ENCODE measurements at places on chromosomes 3 and 15.
A peak's percentile ranks its signal among the peaks of the same experiment; 100 is the strongest.

DNA sequence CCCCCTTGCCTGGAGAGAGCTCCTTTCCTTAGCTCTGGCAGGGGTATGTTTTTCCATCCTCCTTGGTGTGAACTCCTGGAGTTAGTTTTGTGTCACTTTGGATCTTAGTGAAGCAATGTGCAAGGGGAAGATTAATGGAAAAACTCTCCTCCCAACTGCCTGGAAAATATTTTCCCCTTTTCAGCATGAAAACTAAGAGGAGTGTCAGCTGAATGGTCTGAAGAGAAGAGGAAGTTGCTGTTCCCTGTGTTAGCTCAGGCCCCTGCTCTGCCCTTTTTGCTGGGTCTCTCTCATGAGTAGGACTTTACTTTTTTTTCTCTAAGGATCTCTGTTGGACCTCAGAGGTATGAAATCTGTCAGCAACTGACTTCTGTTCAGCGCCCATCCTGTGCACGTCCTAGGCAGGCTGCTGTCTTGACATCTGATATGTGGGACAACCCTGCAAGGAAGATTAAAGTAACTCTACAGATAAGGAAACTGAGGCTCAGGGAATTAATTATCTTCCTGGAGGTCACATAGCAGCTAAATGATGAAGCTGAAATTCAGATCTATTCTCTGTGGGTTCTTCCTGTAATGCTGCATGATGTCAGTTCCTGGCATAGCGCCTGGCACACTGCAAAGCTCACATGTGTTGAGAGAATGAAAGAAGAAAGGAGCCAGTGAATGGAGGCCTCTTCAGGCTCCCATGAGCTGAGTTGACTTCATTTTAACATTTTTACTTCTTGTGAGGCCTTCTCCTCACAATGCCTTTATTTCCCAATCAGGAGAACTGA, 109.7 kb upstream of the GALNT15 start:
- DNase-seq = no peak

DNA sequence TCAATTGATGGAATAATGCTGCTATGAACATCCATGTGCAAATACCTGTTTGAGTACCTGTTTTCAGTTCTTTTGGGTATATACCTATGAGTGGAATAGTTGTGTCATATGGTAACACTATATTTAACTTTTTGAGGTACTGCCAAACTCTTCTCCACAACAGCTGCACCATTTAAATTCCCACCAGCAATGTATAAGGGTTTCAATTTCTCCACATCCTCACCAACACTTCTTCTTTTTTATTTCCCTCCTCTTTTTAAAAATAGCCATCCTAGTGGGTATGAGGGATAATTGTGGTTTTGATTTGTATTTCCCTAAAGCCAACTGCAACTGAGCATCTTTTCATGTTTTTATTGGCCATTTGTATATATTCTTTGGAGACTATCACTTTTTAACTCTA, 31.3 kb upstream of the ARHGEF3 start:
- no peak for DNase-seq

- DNase-seq = peak; percentile 21
Observed at GRCh38 chr3:181709537-181710279, 2.0 kb upstream of the SOX2 start.

DNA sequence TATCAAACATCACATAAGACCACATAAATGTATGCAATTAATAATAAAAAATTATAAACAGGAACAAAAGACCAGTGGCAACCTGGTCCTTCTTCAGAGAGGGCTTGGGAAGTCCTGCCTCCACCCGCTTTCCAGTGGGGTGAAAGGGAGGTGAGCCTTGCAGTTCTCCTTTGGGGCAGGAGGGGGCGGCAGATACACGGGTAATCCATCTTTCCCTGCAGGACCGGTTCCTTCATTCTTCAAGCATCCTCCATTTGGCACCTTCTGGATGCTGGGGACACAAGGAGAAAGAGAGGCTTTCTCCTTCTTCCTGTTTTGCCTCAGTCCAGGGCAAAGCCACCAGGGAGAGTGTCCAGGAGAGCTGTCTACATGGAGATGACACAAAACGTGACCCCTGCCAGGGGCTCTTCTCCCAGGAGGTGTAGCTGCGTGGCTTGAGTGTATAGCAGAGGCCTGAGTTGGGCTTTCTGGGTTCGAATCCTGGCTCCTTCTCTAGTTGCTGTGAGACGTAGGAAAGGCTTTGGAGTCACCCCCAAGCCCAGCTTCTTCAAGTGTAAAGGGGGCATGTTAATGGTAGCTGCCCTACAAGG, 23.2 kb downstream of the RPLP1 start:
- DNase-seq = peak; percentile 57

DNA sequence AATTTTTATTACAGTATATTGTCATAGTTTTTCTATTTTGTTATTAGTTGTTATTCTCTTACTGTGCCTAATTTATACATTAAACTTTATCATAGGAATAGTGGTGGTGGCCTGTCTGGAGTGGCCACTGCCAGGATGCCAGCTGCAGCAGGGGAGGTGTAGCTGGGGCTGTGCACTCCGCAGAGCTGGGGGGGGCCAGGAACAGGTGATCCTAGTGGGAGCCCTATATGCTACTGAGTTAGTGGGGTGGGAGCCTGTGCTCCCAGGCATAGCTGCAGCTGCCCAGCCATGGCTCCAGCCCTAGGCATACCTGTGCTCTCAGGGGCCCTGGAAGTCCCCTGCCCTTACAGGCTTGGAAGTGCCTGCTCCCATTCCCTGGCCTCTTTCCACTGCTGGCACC, 638.1 kb upstream of the KCNMB2 start:
- DNase-seq = no peak

GRCh38 chr15:33675246-33675645, 293.1 kb upstream of the CHRM5 start:
- no peak for DNase-seq

DNA sequence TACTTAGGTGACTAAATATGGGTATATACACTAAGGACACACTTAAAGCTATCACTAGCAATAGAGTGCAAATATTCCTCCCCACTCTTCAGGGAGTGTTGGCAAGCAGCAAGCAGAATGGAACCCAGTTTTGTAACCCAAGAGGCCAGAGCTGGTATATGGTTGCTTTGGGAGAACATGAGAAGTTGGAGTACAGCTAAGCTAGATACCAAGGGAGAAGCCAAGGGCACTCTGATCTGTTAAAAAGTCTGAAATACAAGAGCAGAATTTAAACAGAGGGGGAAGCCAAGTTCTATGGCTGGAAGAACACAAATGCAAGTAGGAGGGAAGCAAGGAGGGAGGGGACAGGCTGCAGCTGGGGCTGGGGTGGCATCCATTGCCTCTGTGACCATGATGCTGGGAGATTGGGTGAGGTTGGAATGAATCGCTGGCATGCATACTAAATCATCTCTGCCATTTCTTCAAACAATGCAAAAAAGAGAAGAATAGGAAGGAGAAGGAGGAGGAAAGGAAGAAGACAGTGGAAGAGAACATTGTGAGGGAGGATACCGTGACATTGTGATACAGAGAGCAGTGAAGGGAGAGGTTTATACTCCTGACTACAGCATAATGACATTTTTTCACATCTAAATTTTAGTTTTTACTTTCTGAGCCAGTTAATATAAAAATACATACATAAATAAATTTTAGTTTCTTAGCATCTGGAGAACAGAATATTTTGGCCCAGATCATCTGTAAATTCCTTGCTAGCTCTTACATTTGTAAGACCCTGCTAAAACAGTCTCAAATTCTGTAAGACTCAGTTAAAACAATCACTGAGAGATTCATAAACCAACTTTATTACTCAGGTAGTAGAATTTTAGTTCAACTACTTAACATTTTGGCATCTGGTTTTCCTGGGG, 9.0 kb upstream of the ANXA2 start:
- no peak for DNase-seq

- no peak for DNase-seq
Observed at GRCh38 chr3:14201940-14202684, 23.5 kb downstream of the LSM3 start.

- DNase-seq = no peak
Observed at GRCh38 chr3:138694287-138695007, 85.9 kb downstream of the FAIM start.

DNA sequence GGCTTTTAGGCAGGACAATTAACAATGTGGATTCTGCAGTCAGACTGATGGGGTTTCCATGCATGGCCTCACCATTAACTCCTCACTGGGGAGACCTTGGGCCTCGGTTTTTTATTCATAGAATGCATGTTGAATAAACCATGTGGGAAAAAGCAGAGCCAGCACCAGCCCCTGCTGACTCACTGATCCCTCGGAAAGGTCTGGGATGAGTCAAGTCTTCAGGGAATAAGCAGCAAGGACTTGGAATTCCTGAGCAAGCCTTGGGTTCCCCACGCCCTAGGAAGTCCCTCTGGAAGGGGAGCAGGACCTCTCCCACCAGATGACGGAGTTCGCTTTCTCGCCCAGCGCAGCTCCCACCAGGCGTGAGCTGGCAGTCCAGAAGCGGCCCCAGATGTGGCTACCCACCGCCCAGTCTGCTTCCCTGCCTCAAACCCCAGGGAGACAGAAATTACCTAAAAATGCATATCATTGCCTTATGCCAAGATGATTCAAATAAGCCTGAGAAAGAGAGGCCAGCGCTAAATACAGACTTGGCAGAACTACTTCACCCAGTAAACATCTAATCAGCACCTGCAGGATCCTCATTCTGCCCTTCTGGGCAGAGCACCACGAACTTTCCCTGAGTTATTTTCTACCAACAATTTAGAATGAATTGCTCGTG, 45.4 kb downstream of the BTD start:
- no peak for DNase-seq

DNA sequence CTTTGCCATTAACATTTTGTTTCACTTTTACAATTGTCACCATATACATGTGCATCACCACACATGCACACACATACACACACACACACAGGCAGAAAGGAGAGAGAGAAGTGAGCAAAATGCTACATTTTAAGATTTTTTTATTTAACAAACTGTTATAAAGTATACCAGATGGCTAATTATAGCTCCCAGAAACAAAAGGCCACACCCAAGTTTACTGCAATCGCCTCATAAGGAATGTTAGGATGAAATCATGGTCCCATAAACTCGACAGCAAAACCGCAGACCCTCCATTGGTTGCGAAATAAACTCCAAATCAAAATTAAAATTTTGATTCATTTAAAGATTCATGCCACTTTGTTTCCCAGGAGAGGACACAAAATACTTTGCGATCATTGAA, 16.1 kb upstream of the C15orf61 start:
- DNase-seq = no peak

DNA sequence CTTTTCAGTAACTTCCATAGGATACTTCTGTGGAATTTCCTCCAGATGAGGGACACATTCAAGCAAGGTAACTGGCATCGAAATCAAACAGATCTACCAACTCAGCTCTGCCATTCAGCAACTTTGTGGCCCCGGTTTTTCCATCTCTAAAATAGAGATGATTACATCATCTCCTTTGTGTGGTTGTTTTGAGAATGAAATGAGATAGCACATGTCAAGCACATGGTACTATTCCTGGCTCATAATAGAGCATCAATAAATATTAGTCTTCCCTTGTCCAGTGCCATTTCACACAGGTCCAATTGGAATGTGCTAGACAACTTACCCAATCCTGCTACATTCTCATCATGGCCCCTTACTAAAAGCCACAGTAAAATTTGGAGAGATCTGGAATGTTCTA, 24.2 kb upstream of the TM4SF4 start:
- DNase-seq = no peak

DNA sequence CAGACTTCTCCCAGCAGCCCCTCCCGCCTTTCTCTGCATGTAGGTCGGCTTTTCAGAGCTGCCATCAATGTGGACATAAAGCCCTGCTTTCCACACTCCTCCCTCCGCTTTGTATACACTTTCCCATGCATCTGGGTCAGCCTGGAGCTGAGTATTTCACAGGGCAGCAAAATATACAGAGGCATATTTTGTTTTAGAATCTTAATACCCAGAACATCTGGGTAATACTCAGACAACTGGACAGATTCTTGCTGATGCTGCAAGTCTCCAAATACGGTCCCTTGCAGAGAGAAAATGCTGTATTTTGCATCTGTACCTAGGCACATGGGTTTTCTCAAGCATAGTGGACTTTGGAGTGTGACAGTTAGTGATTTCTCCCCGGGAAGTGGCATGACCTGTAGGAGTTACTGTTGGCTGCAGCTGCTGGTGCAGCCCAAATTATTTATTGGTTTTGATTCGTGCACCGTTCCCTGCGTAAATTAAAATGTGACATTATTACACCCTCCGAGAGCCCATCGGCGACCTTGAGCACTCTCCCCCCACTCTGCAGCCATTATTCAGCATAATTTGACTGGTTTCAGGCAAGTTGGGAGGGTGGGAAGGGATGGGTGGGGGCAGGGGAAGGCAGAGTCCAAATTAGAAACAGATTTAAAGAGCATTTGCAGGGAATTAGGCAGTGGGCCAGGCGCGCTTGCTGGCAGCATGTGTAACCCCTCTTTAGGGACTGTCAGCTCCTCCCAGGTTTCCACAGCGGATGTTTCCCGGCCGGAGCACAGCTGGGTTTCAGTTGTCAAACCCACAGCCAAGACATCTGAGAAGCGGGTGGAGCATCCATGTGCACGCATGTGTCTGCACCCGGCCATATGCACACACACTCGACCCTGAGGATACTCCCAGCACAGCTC, 100.8 kb downstream of the CPN2 start:
- no peak for DNase-seq

- DNase-seq = no peak
Observed at GRCh38 chr3:18282507-18282906, 142.6 kb downstream of the SATB1 start.

DNA sequence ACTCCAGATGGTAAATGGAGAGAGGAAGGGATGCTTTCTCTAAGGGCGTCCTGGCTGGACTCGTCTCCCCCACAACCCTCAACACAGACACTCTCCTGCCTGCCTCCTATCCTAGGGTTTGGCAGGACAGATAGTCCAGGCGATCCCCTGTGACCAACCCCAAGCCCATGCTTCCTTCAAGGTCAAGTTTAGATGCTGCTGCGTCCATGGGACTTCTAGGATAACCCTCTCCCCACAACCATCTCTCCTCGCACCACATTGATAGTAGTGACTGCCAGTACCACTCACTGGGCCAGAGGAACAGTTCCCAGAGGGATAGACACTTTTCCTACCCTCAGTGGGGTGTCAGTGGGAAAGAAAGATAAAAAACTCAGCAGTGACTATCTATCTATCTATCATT, 166.0 kb downstream of the ABHD5 start:
- DNase-seq = no peak

- no peak for DNase-seq
Observed at GRCh38 chr3:45067941-45068340, 41.8 kb downstream of the CLEC3B start.

GRCh38 chr3:138468886-138469285, 34.5 kb downstream of the ESYT3 start:
- no peak for DNase-seq

DNA sequence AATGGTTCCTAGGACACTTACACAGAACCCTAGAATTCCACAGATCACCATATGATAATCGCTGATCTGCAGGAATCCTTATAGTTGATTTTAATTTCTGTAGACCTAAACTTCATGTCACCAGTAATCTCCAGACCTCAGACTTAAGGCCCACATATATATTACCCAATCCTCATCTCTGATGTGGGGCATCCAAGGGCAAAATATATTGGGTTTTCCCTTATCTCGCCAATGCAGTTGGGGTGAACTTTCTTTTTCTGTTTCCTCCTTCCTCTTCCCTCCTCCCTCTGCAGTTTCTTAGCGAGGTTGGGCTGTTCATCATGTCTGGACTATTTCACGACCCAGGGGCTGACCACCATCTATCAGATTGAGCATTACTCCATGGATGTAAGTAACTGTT, 230.2 kb downstream of the P3H2 start:
- no peak for DNase-seq
